Left lobe of liver (tissue), 2 donors: ENCODE measurements at places on chromosomes 2 and 18.

GRCh38 chr18:9861933-9862332, 23.8 kb upstream of the TXNDC2 start:
- no peak for DNase-seq

DNA sequence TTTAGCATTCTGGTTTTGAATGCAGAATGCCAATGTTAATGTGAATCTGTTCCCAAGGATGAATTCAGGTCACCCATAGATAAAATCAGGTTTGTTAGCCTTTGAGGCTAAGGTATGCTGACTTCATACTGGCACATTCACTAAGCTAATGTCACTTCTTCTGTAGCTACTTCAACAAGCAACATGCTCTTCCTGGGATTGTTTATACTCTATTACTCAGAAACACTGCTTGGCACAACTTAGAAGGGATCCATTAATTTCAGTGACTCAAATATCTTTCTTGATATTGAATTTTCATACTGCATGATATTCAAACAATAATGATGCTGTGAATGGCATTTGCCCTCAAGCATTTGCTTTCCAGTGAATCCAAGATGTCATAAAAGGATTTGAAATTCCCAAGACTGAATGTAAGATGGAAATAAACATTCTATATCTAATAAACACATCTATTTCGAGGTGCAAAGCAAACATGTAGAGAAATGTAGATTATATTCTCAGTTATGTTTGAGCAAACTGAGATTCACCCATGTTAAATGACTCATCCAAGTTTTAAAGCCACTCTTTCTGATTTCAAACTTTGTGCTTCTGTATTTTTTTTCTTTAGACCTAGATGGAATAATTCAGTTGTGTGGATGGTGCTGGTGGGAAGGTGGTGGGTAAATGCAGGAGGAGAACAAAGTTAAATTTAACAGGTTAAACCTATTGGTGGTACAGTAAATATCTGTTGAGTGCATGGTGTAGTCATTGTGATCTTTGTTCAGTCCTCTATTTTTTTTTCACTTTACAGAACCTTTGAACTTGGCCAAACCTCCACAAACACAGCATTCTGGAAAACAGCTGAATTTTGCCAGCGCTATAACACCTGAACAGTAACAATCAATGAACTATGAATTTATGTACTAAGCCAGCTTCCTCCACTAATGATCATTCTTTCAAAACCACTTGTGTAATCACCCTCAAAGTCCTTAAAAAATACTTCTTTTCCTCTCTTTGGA, 162.1 kb upstream of the XIRP2 start:
- no peak for DNase-seq

- no peak for DNase-seq
Measured at GRCh38 chr2:88416016-88416663, 36.4 kb downstream of the FOXI3 start.

- no peak for DNase-seq
Measured at GRCh38 chr2:161039071-161039470, 121.2 kb upstream of the TANK start.

- DNase-seq, result no peak
Measured at GRCh38 chr2:117980783-117981676, 32.8 kb downstream of the CCDC93 start.

GRCh38 chr2:148978026-148978685, 60.3 kb upstream of the LYPD6B start:
- DNase-seq, result no peak

DNA sequence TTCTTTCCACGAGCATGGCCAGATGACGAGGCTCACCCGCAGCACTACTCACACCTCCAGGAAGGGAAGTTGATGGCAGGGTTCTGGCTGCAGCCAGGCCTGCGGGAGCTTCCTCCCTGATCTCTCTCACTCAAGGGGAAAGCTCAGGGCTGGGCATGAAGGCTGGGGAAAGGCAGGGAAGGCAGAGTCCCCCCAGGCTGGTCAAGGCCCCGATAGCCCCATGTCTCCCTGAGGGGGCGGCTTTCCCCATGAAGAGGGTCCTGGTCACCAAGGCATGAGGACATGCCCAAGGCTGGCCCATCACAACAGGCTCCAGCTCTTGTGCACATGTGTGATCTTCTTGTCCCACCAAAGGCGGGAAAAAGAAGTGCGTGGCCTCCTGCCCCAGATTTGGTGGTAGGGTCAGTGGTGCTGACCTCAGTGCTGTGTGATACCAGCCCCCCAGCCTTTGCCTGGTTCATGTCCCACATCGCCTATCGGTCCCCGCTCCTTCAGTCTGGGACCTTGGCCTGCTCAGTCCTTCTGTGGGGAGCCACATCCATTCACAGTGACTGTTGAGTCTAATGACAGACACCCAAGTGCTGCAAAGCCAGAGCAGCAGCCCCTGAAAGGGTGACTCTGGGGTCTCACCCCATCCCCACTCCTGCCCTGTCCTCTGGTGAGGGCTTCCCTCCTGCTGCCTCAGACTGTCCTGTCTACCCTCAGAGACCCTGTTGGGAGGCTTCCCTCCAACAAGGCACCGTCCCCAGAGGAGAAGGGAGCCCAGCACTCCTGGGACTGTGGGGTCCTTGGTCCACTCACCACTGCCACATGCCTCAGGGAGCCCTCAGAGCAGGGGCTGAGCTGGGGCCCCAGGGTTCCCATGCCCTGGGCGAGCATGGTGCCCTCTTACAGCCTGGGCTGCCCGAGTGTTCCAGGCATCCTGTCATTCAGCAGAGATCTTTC, 49.8 kb upstream of the ALPP start:
- no peak for DNase-seq

GRCh38 chr18:77105028-77105427, 27.6 kb downstream of the MBP start:
- DNase-seq, result no peak
